ENCODE measurements at places on chromosomes 7 and 10.
A peak's percentile ranks its signal among the peaks of the same experiment; 100 is the strongest.

GRCh38 chr7:138388673-138389491 lies 71.2 kb upstream of the TRIM24 start:
- no peak for DNase-seq

GRCh38 chr10:121478556-121478955 lies 119.7 kb downstream of the FGFR2 start:
- no peak for DNase-seq

DNA sequence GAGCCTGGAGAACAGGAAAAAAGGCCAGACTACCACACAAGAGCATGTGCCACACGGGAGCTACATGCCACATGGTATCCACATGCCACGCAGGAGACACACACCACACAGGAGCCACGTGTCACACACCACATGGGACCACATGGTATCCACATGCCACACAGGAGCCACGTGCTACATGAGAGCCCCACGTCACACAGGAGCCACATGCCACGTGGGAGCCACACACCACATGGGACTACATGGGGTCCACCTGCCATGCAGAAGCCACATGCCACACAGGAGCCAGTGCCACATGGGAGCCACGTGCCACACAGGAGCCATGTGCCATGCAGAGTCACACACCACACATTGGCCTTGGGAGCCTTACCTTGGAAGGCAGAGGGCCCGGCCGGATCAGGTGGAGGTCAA lies 244.4 kb upstream of the PPP2R2D start:
- DNase-seq, result no peak

DNA sequence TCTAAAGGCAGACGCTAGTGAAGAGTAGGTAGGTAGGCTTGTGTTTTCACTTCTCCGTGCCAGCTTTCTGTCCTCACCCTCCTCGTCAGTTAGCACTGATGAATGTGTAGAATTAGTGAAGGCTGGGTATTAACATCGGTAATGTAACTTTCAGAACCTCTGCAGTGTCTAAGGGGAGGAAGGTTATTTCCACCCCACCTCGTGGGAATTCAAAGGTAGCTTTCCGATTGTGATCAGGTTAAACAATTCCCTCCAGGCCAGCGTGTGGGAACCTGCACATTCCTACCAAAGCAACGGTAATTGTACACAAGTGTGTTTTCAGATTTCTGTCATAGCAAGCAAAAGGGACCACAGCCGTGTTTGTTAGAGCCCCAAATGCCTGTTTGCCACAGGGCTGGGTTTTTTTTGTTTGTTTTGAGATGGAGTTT lies 405.0 kb upstream of the GALNT17 start:
- no peak for DNase-seq

DNA sequence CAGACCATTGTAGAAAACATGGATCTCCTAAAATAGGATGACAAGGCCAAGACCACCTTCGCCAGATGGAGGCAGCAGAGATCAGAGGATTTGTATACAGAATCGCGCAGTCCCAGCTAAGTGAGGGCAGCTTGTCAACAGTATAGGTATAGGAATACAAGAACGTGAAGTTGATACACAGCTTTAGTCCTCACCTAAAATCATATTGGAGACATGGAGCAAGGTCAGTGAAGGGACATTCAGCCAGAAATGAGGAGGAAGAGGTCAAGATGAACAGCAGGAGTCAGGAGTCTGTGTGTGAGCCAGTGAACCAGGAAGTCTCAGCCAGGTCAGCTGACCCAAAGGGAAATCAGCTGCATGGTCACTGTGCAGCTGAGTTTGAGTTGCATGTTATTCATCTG lies 263.4 kb upstream of the PRKCQ start:
- no peak for DNase-seq

- no peak for DNase-seq
Observed at GRCh38 chr10:117126034-117126433, 12.0 kb downstream of the VAX1 start.

- DNase-seq, result no peak
Observed at GRCh38 chr10:43100366-43100765, 23.5 kb downstream of the RET start.

DNA sequence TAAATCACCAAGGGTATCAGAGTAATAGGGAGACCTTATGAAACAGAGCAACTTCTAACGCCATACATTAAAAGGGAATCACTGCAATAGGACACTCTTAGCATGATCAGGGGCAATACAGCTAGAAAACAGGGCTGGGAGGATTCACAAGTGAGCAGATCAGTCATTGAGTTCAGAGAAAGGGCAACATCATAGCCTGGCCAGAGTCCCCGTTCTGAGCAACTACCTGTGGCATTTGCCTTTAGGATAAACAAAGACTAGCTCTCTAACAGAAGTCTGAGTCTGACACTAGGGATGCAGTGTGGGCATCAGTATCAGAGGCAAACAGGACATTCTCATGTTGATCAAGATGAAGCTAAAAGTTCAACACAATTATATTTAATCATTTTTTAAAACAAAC lies 297.9 kb downstream of the DGKB start:
- no peak for DNase-seq

DNA sequence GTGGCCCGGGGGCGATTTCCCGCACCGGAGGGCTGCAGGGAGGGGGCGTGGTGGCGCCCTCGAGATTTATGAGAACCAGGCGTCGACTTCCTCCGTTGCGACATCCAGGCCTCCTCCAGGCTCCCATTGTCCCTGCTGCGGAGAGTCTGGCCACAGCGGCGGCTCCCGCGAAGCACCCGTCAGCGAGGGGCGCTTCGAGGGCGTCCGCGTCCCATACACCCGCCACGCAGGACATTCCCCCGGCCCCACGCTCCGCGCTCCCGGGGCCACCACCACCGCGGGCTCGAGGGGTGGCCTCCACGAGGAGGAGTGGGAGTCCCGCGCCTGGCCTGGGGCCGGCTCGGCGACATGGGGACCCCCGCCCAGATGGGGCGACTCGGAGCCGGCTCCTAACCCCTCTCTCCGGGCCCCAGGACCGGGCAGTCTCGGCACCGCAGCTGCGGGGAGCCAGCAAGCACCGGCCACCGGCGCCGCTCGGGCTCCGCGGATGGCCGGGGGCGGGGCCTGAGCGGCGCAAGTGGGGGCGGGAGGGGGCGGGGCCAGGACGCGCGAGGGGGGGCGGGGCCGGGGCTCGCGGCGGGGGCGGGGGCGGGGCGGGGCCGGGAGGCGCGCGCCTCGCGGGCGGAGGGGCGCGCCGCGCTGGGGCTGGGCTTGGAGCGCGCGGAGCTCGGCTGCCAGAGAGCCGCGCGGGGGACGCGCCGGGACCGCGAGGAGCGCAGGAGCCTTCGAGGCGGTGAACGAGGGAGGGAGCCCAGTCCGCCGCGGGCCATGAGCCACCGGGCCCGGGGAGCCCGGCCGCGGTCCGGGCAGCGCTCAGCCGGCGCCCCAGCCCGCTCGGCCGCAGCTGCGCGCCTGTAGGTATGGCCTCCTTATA lies at the start of gene SH2B2:
TSS of gene SH2B2 (plus strand) at position 632 of the 874 bp plus-strand sequence. CDS start 13,683 bp downstream, outside the sequence.
- no peak for DNase-seq

- DNase-seq, result peak; percentile 11
Observed at GRCh38 chr7:42843205-42843800, 68.6 kb downstream of the C7orf25 start.

DNA sequence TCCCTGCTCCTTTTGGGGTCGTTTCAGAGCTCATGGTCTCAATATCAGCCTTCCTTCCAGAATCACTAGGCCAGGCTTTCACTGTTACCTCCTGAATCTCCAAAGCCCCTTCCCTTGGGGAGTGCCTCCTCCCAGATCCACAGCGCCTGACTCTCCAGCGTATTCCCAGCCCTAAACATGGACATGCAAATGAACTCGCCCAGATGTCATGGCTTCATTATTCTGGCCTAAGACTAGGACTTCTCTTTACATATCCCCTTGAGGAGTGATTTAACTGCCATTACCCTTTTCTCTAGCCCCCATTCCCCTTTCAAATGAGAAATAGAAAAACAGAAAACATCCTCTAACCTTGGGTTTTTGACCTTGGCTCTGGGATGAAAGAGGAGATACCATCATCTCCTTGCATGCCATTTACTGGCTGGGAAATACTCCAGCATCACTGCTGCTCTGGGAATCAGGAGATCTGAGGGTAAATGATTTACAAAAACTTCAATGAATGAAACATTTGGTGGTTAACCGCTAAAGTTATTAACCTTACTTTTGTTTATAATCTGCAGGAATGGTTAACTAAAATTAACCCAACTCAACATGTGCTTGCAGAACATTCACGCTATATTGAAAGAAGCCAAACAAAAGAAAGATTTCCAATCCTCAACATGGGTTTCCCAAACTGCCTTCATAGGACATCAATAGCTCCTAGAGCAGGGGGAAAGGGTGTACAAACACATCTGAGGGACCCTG lies 37.0 kb downstream of the FAM171A1 start:
- no peak for DNase-seq

- no peak for DNase-seq
Observed at GRCh38 chr10:101429423-101429822, 75.5 kb downstream of the BTRC start.

- no peak for DNase-seq
Observed at GRCh38 chr10:112954974-112955581, 5.0 kb downstream of the TCF7L2 start.

DNA sequence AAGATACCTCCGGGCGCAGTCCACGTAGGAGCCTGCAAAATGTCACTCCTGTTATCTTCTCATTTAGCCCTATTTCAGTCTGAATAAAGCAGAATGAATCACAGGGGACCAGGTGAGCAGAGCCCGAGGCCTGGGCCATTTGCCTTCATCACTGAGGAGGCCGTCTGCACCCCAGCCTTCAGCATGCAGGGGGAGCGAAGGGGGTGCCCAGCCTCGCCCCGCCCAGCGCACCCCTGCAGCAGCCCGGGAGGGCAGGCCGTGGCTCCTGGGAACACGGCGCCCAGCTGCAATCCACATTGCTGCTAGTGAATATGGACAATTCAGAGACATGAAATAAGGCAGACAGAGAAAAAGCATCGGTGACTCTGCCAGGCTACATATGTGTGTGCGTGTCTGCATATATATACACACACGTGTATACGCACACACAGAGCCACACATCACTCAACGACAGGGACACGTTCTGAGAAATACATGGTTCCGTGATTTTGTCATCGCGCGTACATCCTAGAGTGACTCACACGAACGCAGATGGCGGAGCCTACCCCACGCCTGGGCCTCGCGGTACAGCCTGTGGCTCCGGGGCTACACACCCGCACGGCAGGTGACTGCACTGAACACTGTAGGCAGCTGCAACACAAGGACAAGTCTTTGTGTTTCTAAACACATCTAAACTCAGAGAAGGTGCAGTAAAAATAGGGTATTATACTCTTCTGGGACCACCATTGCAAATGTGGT lies 15.2 kb upstream of the ELFN1 start:
- DNase-seq, result no peak

DNA sequence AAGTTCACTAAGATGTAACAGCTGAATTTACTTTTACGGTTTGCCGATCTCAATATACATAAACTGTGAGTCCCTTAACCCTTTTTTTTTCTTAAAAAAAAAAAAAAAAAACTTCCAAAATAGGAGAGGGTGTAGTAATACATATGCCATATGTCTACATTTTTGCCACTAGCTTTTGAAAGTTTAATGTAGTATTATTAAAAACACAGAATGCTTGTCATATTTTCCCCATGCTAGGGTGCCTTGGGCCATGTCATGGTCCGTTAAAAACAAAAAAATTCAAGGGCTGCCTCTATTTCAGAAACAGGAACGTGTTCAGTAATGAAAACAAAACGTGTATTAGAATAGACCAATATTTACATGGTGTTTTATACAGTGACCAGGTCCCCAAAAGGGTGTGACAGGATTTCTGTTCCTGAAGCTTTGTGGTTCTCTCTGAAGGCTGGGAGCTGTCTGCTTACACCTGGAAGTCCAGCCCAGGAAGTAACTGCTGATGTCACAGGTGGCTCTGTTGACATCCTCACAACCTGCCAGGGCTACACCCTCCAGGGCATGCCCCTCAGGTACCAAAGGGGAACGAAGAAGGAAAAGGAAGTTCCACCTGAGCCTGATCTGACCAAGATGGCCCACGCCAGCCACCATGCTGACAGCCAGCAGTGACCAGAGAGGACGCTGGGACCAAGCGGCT lies 79.0 kb downstream of the COBL start:
- DNase-seq, result no peak

GRCh38 chr10:88095778-88096431 lies 232.5 kb downstream of the PTEN start:
- DNase-seq, result no peak

DNA sequence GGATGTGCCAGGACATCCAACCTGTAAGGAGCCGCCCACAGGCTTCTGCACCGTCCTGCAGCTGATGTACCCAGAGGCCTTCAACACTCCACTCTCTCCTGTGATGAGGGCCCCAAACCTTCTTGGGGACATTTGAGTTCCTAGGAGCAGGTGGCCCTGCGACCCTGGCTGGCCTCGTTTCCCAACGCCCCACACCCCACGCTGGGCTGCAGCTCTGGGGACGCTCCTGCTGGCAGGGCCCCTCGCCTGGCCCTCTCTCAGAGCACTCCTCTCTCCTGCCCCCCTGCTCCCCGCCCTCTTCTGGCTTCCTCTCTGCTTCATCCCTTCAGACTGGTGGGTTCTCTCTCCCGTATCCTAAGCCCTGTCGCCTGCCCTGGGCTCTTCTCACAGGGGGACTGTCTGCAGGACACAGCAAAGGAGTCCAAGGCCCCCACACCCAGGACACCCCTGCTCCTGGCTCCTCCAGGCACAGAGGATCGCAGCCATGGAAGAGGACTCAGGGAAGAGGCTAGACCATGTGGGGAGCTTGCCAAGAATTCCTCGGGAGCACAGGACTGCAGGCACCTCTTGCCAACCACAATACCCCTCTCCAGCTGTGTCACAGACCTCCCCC lies 541.4 kb downstream of the TCERG1L start:
- DNase-seq, result no peak

DNA sequence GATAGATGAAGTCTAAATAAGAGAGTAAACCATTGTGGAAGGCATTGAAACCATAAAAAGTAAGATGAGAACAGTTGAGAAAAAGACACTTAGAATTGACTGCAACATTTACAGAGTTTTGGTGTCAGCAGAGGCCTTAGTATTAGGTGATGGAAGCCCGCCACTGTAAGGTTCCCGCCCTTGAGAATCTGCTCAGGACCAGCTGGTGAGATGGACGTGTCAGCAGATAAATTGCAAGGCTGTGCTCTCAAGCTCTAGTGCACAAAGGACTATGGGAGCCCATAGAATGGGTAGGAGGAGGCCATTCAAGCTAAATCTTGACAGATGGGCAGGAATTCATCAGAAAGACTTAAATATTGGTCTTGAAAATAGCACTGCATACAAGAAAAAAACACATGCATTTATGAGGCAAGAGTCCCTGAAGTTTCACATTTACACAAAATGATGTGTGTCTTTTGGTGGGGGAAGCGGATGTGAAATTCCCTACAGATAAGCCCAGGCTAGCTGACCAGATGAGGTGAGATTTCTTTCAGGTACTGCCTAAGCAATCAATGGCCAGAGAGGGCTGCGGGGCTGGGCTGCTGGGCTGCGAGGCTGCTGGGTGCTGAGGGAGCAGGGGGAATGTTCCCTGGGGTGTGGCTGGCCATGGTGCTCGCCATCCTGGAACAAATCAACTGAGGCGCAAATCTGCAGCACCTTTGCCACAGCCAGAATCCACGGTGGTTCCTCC lies 42.5 kb downstream of the SYPL1 start:
- DNase-seq, result no peak

All from non-pigmented ciliary epithelial cell (primary cell).